ENCODE measurements at places on chromosomes 1 and 21.

- no peak for DNase-seq
Measured at GRCh38 chr1:202434059-202434458, 85.6 kb downstream of the PPP1R12B start.

GRCh38 chr21:36369064-36369685, 16.0 kb upstream of the CHAF1B start:
- DNase-seq = no peak

DNA sequence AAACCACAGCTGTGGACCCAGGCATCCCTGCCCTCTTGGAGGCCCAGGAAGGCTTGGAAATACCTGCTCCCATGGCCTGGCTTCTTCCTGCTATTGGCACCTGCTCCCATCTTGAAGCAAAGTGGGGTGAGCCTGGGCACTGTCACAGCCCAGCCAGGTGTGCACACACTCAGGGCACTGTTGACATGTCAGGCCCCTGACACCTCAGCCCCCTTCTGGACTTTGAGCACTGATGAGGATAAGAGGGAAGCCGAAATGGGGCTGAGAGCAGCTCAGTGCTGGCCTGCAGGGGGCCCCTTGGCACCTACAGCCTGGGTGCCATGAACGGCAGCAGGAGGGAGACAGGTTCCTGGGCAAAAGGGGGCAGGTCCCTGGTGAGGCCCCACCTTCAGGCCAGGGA, 55.9 kb downstream of the DAB1 start:
- DNase-seq = no peak

DNA sequence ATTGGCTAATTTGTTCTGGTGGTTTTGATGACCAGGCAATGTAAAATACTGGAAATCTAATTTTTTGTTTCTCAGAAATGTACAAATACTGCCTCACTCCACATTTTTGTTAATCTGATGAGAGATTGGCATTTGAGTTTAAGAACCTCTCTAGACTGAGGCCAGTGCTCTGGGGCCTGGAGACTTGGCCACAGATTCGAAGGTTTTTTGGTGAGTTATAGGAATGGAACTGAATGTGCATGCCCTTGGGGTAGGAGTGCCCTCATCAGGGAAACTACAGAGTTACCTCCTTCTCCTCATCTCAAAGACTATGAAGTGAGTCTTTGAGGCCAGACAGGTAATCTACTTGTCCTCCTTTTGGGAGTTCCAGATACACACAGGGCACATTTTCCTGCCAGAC, 347.9 kb downstream of the LTN1 start:
- peak; percentile 30 for DNase-seq

- DNase-seq = peak; percentile 90
Measured at GRCh38 chr1:220370041-220370700, 97.9 kb upstream of the RAB3GAP2 start.

- no peak for DNase-seq
Measured at GRCh38 chr1:236214761-236215160, 67.0 kb downstream of the ERO1B start.

- DNase-seq = no peak
Measured at GRCh38 chr1:168338589-168339503, 58.2 kb downstream of the TBX19 start.

DNA sequence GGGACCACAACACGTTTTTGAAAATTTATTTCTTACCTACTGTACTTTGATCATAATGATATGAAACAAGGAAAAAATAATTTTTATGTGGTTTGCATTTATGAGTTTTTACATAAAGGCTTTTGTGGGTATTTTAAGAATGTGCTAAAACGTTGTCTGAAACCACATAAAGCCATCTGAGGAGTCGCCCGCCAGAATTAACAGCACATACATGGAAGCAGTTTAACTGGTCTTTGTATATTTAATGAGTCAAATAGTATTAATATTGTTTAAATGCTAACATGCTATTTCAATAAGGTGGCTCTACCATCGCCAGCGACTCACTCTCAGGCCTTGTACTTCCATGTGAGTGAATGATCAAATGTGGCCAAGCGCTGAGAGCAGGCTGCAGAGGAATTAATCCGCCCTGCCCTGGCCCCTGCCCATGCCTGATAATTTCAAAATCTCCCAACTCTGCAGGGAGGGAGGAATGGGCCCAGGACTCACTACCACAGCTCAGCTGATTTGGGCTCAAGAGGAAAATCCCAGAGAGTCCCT, 49.6 kb downstream of the SLC66A1 start:
- DNase-seq = peak; percentile 43

- DNase-seq = peak; percentile 96
Measured at GRCh38 chr1:70410604-70411359, at the start of gene CTH. Gene CTH, plus strand, starts transcription at chr1:70411268. Its CDS starts 148 bp downstream, at chr1:70411416.

DNA sequence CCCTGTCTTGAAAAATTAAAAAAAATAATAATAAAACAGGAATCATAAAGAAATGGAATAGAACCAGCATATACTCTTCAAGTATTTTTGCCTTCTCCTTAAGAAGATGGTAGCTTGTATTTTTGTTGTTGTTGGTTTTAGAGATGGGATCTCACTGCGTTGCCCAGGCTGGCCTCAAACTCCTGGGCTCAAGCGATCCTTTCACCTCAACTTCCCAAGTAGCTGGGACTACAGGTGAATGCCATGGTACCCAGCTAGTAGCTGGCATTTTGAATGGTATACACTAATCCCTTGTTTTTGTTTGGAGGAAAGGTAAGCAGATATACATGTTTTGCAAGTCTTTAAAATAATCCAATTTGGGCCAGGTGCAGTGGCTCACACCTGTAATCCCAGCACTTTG, 34.7 kb upstream of the ERO1B start:
- no peak for DNase-seq

GRCh38 chr1:31063631-31064030, 1.9 kb downstream of the PUM1 start:
- DNase-seq = peak; percentile 13

DNA sequence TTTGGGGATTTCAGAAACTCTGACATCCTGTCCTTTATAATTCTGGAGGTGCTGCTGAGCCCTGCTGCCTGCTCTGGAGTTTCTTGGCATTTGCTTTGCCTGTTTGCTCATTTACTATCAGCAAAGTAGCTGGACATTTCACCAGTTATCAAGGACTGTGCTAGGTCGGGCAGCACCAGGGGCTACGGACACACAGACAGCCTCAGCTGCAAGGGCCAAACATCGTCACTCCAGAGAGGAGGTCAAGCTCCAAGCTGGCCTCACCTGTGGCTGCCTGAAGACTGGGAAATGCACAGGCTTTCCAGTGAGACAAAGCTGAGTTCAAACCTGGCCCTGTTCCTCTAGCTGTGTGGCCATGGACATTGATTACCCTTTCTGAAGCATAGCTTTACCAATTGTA, 143.7 kb downstream of the LRIG2 start:
- DNase-seq = no peak

DNA sequence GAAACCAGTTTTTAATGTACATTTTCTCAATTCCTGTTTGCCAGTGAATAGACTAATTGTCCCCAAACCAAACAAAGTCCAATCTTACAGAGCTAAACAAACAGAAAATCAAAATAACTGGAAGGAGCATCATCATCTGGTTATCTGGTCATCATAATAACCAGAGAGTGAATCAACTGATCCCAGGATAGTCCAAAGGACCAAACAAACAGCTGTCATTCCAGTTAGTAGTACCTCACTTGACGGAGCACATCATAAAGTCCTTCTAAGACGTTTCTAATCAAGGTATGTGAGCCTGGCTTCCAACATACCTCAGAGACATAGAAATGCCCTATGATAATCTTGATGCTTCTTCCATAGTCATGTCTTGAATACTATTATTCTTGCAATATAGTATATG, 240.5 kb downstream of the LTN1 start:
- DNase-seq = no peak

GRCh38 chr1:152871731-152872126, 6.4 kb upstream of the SMCP start:
- DNase-seq = no peak

GRCh38 chr1:39501666-39502065, 10.2 kb downstream of the BMP8A start:
- DNase-seq = peak; percentile 37

DNA sequence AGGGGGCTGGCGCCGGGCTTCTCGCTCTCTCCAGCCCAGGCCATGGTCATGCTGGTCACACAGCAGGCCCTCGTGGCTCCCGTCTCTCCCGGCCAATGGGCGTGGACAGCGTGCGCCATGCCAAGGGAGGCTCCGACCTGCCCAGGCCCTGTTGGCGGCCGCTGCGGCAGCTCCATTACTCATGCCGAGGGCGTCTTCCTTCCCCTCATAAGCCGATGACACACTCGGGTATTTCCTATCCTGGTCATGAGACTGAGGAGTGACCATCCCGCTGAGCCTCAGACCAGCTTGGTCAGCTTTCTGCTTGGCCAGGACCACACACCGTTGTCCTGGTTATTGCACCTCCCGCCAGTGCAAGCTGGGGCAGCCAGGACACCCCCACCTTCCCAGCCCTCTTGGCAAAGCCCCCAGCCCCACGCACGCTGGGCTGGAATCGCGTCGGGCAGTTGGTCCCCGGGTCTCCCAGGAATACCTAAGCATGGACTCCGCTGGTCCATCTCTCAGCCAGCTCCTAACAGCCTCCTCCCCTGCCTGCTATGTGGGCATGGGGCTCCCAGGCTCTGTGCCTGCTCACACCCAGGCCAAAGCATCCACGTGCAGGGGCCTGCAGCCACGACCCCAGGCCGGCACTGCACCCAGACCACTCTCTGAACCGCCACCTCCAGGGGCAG, 49.8 kb downstream of the ARHGEF16 start:
- peak; percentile 25 for DNase-seq

GRCh38 chr1:203796236-203796605, 798 bp downstream of the ZBED6 start:
- DNase-seq = peak; percentile 34

- DNase-seq = no peak
Measured at GRCh38 chr1:20609541-20609940, 20.6 kb downstream of the CDA start.

DNA sequence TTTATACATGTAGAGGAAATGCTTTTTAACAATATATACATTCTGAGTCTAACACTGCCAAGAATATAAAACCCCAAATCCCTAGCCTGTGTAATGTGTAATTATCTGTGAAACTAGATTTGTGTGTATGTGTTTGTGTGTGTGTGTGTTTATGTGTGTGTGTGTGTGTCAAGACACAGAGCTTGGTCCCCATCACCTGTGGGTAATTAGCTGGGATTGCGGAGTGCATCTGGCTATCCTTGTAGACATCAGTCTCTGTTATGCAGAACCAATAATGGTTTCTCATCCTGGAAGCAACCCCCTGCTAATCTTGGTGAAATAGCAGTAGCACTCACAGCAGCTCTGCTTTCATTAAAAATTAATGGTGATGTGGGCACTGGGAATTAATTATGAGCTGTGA, 26.3 kb upstream of the ST6GALNAC3 start:
- DNase-seq = no peak

- DNase-seq = peak; percentile 100
Measured at GRCh38 chr1:111448918-111449702, at the start of the genes ATP5PB and WDR77. Gene ATP5PB, plus strand, starts transcription at chr1:111449464. Its CDS starts 78 bp downstream, at chr1:111449542. Gene WDR77, minus strand, starts transcription at chr1:111449256. Its CDS starts 87 bp downstream, at chr1:111449169.

DNA sequence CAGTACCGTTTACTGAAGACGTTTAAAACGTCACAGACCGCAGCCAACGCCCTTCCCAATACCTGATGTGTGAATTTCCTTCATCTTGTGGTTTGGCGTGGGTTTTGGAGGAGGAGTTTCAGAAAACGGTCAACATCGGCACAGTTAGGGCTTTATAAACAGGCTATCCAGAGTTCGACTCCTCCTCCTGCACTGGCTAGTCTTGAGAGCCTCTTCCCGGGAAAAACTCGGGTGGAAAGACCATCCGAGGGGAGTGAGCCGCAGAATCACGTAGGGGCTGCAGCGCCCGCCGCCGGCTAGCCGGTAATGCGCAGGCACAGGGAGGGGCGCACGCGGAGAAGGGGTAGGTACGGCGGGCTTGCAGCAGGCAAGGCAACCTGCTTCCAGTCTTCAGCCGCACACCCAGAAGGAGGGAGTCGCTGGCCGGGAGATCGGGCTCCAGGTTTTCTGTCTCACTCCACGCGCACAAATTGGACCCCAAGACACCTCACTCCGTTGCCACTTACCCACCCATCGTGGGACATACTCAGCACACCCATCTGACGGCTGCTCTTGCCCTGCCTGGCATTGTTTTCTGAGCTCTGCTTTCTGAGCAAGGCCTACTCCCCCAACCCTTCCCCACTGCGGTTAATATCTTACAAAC, 25.4 kb downstream of the SLC19A2 start:
- DNase-seq = peak; percentile 26

DNA sequence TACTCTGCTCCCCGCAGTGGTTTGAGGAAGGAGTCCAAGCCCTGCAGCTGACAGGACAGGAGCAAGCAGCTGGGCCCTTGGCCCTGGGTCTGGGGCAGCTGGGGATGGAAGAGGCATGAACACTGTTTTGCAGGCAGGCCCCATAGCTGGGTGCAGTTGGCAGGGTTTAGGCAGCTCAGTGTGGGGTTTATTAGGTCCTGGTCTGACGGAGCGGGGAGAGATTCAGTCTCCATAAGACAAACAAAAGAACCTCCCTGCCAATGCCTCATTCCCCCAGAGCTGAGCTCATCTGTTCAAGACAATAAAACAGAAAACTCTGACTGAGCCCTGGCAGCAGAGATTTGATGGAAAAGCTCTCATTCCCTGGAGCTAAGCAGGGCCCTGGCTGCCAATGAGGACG, 37.3 kb downstream of the OLFML2B start:
- no peak for DNase-seq

DNA sequence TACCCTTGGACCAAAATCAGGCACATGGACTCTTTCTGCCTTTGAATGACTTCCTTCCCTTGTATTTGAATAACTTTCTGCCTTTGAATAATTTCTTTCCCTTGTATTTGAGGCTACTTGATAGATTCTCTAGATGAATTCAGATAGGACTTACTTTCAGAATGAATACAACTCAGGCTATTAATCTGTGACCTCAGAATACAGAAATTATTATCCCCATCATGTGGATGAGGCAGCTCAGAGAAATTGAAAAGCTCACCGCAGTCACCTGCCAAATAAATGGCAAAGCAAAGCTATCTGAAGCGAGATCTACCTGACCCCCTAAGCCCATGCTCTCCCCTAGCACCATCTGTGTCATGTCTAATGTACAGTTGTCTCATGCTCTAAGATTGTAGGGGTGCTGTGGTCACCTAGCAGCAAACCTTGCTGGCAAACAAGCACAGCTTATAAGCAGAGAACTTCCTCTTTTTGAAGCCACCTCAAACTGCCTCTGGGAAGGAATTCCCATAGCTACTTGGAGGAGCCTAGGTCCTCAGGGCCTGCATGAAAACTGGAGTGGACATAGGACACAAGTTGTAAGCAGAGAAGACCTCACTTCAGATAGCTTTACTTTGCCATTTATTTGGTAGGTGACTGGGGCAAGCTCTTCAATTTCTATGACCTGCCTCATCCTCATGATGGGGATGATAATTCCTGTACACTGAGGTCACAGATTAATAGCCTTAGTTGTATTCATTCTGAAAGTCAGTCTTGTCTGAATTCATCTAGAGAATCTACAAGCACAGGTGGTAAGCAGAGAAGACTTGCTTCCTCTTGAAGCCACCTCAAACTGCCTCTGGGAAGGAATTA, 66.1 kb downstream of the FASLG start:
- DNase-seq = no peak

DNA sequence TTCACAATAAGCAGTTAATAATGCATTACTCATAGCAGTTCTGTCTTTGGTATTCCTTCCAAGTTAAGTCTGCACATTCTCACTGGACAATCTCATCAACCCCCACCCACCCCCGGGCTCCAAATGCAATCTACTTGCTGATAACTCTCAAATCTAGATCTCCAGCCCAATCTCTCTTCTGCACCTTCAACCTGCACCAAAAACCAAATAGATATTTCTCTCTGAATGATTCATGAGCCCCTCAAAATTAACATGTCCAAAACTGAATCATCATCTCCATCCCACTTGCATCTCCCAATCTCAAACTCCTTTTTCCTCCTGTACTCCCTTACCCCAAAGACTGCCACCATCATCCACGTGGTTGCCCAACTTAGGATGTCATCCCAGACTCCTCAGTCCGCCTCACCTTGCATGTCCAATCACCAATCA, 2.7 kb downstream of the DOCK7 start:
- DNase-seq = peak; percentile 32
